ENCODE measurements at places on chromosomes 3 and 15. TPM values are rescaled to one million over a fixed set of nuclear protein-coding genes. Genes with fewer than 3 reads are reported as not detected.
A peak's percentile ranks its signal among the peaks of the same experiment; 100 is the strongest.

The ZNF592 gene
- total RNA-seq = 22.6 TPM

GRCh38 chr3:34388830-34389229 is 590.4 kb downstream of the PDCD6IP start:
- DNase-seq = no peak

DNA sequence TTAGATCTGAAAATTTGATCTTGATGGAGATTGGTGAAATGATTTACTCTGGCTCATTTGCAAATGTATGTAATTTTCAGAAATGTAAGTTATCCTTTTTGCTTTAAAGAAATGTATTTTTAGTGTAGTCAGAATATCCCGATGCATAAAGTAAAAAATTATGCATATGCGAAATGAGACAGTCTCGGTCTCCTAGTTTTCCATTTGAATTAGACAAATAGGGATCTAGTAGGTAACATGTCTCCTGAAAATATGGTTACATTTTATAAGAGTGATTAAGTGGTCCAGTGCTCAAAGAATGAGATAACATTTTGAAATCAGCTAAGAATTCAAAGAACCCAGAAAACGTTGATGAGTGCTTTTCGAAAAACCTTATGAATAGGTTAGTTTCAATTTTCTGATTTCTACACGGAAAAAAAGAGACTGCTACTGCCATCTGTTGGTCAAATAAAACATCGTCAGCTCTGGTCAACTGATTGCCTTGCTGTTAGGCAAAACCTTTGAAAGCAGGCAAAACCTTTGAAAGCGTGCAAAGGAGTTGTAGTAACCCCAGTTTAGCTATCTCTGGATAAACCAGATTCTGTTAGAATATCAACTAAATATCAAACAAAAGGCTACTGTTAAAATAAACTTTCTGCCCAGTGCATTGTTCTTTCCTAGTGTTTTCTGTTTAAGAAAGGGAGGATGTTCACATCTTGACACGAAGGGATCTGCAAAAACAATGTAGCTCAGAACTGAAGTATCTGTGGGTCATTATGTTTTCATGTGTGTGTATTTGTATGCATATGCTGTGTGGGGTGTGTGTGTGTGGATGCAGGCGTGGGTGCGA is 59.3 kb upstream of the CHMP2B start:
- DNase-seq = peak; percentile 35

GRCh38 chr3:127710155-127710941 is 37.6 kb downstream of the ABTB1 start:
- DNase-seq = no peak

The TMOD2 gene
- total RNA-seq = 0.08 TPM

GRCh38 chr3:178785961-178786360 is 249.7 kb downstream of the KCNMB2 start:
- no peak for DNase-seq

The ST3GAL6 gene
- total RNA-seq = 3.6 TPM

DNA sequence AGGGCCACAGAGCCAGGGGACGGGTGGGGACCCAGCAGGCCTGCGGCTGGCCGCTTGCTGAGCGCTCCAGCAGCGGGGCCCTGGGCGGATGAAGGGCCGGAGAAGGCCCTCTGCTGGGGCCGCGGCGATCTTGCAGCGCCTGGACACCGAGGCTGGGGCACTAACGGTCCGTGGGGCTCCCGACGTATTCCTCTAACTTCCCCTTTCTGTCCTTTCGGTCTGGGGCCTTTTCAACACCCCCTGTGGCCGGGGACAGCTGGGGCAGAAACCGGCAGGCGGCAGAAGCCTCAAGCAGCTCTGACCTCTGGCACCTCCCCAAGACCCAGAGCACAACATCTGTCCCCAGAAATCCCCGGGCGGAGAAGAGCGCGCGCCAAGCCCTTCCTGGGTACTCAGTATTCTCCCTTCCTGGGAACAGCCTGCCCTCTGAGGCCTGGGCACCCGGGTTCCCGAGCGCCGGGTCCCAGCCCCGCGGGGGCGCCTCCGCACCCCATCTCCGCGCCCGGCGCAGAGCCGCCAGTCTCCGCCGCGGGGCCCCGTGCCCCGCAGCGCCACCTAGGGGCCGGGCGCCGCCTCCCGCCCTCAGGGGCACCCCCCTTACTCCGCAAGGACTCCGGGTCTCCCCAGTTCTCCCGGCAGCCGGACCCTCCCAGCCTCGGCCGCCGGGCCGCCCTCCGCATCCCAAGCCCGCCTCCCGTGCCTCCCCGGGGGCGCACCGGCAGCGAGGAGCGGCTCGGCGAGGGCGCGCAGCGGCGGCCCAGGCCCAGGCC is 582 bp upstream of the SLCO3A1 start:
- peak; percentile 66 for DNase-seq

GRCh38 chr3:64184621-64185020 is 40.6 kb downstream of the PRICKLE2 start:
- DNase-seq = no peak

The SRGAP3 gene
- total RNA-seq = 0.20 TPM

DNA sequence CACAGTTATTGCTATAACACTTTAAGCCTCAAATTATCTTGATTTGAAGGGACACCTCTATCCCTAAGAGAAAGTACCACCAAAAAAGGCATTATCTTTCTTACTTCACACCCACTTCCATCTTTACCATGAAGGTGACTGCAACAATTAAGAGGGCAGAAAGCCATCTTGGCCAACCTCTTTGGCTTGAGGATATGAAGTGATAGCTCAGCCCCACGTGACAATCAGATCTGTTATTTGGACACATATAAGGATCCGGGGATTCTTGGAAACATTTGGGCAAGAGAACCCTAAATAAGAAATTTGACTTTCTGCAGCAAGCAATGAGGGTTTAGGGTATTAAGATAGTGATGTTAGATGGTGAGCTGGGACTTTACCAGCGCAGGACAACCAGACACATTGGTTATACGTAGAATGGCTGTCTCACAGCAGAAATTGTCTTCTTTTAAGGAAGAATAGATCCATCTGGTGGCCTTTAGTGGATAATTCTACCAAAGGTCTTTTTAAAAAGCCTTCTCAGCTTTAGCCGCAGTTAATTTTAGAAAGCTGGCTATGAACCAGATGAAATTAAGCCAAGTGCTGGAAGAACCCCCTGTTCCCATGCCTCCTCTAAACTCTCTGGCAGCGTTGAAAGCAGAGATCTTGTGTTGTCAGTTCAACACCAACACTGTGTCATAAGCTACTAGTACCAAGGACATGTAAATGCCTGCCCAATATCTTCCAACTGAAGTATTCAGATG is 12.3 kb downstream of the HCLS1 start:
- no peak for DNase-seq

The DUOXA1 gene
- 0.26 TPM for total RNA-seq

DNA sequence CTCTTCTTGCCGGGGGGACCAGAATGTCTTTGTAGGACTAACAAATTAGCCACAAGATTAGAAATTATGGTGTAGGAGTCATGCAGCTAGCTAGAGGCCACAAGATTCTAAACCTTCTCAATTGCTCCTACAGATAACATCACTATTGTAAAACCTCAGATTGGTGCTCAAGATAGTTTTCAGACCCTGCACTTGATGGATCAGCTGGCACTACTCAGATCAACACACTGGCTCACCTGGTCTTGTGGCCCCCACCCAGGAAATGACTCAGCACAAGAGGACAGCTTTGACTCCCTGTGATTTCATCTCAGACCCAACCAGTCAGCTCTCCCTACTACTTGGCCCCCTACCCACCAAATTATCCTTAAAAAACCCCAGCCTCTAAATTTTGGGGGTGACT is 124.1 kb upstream of the RASGRP1 start:
- no peak for DNase-seq

DNA sequence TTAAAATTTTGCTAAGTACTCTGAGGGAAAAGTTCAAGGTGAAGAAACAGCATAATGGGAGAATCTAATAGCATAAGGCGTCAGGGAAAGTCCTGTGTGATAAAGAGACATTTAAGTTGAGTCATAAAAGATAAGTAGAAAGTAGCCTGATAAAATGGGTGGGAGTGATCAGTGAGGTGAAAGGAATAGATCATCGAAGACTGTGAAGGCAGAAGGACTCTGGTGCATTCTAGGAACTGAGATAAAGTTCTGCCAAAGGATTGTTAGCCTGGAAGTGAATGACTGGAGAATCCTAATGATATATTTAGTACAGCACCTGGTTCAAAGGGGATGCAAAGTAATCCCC is 149.9 kb downstream of the CFAP20DC start:
- DNase-seq = no peak

The WNT5A gene
- total RNA-seq = not detected

DNA sequence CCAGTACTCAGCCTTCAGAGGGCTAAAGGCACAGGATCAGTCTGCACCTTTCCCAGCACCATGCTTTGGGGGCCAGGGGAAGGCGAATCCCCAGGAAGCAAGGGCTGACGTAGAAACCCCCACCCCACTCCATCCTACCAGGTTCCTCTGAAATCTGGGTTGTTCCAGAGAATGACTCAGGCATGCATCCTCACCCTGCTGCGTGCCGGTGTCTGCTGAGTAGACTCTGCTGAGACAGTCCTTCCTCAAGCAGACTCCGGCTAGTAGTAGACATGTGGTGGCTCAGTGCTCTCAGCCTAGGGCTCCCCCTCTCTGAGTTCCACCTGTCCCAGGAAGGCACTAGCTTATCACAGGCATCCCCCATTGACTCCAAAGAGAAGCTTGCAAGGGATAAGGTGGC is 9.0 kb downstream of the TMEM43 start:
- DNase-seq = no peak

DNA sequence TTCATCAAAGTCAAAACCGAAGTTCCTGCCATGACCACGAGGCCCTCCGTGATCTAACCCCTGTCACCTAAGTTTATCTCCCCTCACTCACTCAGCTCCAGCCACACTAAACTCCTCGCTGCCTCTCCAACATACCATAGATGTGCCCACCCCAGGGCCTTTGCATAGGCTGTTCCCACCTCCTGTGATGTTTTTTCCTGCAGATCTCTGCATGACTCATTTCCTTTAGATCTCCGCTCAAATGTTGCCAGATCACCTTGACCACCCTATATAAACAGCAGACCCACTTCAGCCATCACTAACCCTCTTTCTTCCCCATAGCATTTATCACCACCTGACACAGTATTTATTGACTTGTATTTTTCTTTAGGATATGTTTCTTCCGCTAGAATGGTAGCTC is 58.5 kb downstream of the HRH1 start:
- no peak for DNase-seq

The UPK1B gene
- total RNA-seq = not detected

DNA sequence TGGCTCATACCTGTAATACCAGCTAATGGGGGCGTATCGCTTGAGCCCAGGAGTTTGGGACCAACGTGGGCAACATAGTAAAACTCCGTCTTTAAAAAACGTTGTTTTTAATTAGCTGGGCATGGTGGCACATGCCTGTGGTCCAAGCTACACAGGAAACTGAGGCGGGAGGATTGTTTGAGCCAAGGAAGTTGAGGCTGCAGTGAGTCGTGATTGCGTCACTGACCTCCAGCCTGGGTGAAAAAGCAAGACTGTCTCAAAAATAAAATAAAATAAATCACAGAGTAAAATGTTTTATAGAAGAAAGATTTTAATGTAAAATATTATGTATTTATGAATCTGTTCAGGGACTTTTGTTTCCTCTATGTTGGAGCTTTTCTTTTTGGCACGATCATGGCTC is 15.3 kb upstream of the STRIT1 start:
- DNase-seq = no peak

GRCh38 chr15:79901958-79902357 is 5.1 kb upstream of the MTHFS start:
- DNase-seq = no peak

- DNase-seq = no peak
Measured at GRCh38 chr15:101807345-101807945, 4.1 kb downstream of the OR4F6 start.

- no peak for DNase-seq
Measured at GRCh38 chr3:73393005-73393404, 231.7 kb downstream of the PDZRN3 start.
